ENCODE measurements at places on chromosomes 4 and X.
A peak's percentile ranks its signal among the peaks of the same experiment; 100 is the strongest.

DNA sequence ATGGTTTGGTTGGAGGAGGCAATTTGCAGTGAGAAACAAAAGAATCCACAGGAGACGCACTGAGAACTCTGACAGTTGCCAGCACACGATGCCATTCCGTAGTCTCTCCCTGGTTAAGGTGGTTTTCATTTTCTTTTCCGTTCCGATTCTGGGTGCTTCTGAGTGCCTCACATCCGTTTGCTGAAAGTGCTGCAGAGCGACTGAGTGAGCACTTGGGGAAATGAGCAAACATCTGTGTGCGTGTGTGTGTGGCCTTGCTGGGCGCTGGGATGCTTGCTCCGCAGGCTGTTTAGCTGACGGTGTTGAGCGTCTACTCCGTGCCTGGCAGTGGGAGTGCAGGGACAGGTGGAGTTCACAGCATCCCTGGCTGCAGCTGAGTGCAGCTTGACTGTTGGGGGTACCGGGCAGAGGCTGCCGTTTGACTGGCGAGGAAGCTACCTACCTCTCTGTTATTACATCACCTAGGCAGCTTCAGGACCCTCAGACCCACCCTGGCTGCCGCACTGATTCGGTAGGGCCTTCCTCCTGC is 49.3 kb downstream of the SORCS2 start:
- no peak for DNase-seq

DNA sequence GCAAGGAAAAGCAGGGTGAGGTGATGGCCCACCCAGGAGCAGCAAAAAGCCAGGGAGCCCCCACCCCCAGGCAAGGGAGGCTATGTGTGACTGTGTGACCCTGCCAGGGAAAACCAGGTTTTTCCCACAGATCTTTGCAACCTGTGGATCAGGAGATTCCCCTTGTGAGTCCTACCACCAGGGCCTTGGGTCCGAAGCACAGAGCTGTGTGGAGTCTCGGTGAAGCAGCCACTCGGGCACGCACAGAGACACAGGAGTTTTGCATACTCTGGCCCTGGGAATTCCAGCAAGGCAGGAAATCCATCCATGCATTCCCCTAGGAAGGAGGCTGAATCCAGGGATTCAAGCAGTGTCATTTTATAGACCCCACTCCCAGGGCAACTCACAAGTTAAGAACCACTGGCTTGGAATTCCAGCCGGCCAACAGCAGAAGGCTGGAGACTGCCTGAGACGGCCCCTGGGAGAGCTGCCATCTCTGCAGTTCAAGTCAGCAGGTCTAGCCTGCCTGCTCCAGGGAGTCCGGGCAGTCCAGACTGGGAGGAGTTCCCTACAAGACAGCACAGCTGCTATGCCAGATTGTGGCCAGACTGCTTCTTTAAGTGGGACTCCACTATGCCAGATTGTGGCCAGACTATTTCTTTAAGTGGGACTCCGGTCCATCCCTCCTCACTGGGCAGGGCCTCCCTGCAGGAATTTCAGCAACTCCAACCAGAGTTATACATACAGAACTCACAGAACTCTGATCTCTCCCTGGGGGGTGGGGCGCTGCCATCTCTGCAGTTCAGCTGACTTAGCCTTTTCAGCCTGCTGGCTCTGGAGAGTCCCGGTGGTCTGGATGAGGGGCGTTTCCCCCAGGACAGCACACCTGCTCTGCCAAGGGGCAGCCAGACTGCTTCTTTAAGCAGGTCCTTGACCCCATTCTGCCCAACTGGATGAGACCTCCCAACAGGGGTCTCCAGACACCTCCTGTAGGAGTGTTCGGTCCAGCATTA is 85.1 kb upstream of the ADAD1 start:
- DNase-seq, result no peak

GRCh38 chr4:33626221-33626620 is 2618.1 kb downstream of the ARAP2 start:
- no peak for DNase-seq

DNA sequence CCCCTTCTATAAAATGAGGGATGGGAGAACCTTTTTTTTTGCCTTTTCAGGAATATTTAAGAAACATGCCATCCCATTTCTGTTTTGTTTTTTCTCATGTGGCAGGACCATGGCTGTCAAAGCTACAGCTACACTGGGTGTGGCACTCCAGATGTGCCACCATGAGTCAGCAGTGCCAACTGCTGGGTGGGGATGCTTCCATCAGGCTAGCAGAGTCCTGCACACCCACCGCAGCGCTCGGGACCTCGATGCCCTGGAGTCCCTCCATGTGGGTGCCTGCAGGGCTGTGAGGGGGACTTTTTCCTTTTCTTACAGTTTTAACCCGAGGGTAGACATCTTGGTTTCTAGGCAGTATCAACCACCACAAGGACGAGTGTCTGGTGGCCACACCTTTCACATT is 352.6 kb downstream of the NR3C2 start:
- DNase-seq, result no peak

DNA sequence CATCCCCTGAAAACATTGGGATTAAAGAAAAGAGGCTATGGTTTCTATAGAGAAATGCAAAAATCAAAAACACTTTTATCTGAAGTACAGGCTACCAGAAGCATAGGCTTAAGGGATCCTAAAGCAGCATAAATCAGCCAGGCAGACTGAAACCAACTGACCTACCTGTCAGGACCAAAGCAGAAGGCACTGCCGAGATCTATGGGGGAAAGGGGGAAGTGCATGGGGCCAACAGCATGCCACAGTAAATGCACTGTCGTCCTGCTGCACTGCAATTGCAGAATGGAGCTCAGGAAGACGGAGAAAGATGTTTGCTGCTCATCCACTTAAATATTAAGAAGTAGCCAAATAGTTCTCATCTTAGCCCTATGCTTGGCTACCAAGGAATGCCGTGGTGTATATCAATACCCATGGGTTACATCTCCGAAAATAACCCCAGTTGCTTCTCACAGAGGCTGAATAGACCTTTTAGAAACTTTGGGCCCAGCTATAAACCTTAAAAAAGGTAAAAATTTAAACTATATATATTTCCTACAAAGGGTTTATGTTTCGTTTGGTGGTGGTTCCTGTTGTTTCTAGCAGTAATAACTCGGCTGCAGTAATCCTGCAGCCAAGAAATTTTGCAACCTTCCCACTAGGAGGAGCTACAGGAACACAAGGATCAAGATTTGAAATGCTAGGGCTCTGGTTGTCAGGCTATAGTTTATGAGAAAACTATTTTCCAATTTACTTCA is 312.2 kb upstream of the DIAPH2 start:
- peak; percentile 1 for DNase-seq

DNA sequence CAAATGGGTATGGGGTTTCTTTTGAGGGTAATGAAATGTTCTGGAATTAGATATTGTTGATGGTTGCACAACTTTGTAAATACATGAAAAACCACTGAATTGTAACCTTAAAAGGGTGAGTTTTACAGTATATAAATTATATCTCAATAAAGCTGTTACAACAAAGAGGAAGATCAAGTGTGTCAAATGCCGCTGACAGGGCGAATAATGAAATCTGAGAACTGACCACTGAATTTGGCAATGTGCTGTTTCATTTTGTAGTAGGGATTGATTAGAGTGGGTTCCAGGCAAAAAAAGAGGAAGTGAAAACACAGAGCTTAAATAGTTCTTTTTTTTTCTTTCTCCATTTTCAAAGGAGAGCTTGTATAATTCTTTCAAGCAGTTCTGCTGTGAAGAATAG is 161.1 kb upstream of the NAP1L5 start:
- peak; percentile 35 for DNase-seq
